SJSA1 (cell line): ENCODE measurements at places on chromosomes 3 and 15. TPM values are rescaled to one million over a fixed set of nuclear protein-coding genes. Genes with fewer than 3 reads are reported as not detected.
A peak's percentile ranks its signal among the peaks of the same experiment; 100 is the strongest.

DNA sequence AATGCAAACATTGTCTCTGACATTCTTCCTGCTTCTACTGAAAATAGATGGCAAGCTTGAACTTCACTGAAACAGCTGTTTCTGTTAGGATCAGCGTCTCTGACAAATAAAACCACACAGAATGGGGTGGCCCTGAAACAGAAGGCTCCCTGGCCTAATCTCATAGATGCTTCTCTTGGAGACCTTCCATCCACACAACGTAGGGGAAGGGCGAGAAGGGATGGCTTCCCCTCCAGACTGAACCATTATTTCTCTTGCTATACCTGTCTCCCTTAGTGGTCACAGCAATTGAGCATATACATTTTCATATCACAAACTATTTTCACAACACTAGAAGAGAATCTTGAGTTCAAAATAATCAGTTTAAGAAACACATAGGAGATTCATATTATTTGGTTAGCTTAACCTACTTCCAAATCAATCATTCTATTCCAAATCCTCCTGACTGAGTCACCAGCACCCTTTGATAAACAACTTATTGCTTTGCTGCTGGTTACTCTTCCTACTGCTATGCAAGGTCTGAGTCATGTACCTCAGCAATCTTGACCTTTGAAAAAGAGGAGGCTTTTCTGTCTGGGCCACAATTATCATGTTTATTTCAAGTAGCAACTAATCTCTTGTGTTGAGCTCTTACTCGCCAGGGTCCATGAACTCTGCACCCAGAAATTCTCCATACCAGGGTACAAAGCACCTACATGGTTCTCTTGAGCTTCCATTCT is 45.5 kb downstream of the CBLB start:
- peak; percentile 79 for DNase-seq

DNA sequence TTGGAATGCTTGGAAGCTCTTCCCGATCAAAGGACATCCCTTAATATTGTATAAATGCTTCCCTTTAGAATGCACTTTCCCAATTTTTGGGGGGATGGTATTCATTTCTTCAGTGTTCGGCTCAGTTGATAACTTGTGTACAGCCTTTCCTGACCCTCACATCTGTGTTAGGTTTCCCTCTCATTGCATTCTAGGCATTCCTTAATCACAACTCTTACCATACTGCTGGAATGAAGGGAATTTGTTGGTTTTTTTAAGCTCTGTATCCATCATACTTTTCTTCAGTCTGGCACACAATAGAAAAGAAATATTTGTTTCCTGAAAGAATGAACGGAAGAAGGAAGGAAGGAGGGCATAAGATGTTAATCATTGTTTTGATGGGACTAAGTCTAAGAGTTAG is 119.5 kb downstream of the CHST2 start:
- peak; percentile 75 for DNase-seq

DNA sequence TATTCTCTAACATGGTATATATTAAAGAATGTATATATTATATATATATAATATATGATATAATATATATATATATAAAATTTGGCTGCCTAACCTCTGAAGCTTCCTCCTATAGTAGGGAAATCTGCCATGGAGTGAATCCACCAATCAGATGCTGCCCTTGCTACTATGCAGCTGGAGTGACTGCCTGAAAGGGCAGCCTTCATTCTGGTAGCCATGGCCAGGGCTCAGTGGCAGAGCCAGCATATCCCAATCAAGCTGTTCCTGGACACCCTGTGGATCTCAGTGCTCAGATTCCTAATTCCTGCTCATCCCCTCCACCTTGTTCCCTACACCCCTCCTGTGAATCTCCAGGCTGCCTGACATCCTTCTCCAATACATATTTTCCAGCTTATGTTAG is 2.2 kb upstream of the SH3GL3 start:
- DNase-seq, result no peak

GRCh38 chr15:31228980-31229826 is 97.4 kb upstream of the KLF13 start:
- no peak for DNase-seq

DNA sequence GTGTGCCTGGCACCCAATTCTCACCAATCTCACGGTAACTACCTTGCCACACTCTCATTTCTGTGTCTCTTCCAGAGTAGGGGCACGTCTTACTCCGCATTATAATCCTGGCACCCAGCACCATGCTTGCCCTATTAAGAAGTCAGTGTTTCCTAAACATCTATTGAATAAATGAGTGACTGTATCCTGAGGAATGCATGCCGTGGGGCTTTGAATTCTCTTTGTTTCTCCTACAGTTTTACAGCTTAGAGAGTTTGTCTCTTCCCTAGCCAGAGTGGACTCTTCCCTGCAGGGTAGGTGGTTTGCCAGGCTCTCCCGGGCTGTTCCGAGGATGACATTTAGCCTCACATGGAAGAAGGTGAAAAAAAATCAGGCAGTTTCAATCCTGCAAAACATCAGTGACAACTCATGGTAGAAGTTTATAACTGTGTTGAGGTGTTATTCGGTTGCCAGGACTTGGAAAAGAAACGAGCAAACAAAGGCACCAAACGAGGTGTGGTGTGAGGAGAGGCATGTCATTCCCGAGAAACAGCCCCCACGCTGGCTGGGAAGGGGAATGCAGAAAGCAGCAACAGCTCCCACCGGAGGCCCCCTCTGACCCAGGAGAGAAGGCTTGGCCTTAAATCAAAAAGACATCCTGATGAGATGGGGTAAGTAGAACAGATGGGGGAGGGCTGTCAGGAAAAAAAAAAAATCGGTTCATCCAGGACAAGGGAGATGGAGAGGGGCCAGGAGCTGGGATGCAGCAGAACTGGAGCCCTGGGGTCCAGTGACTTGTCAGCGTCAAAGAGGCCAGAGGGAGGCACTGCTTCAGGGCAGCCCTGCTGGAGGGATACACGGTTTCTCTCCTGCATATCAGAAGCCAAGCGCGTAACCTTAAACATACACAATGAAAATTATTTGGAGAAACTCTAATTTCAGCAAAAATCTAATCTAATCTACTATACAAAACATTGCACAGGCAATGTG is 168.4 kb upstream of the ARRDC4 start:
- no peak for DNase-seq

DNA sequence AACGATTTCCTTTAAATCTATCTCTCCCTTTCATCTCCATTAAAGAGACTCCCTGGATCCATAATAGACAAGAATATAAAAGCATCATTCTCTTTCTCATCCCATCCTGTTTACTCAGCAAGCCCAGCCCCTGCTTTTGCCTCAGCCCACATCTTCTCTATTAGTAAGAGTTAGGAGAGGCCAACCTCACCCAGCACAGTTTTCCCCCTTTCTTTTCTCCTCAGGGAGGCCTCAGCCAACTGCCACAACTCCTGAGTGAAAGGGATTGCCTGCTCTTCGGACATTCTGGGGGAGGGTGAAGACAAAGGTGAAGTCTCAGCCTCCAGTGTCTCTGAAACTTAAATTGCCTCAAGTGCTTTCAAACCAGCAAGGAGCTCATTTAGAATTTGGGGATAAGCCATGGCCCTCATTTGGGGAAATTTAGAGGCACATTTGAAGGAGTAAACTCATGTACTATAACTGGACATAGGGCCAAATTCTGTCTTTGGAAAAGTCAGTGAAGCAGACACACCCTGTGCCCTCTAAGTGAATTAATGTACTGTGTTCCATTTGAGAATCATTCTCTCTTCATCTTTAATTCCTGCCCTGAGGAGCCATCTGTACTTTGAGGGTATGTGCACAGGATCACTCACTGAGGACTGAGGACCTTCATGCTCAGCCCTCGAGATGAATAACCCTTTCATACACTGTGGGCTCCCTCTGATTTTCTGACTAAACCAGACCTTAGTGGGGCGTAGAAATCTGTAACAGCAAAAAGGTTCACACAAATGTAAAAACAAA is 82.5 kb downstream of the SOX2 start:
- DNase-seq, result no peak

GRCh38 chr15:77529394-77530159 is 103.1 kb downstream of the LINGO1 start:
- DNase-seq, result no peak

- DNase-seq, result no peak
These were observed 618.7 kb downstream of the SI start for GRCh38 chr3:164459521-164460151.

DNA sequence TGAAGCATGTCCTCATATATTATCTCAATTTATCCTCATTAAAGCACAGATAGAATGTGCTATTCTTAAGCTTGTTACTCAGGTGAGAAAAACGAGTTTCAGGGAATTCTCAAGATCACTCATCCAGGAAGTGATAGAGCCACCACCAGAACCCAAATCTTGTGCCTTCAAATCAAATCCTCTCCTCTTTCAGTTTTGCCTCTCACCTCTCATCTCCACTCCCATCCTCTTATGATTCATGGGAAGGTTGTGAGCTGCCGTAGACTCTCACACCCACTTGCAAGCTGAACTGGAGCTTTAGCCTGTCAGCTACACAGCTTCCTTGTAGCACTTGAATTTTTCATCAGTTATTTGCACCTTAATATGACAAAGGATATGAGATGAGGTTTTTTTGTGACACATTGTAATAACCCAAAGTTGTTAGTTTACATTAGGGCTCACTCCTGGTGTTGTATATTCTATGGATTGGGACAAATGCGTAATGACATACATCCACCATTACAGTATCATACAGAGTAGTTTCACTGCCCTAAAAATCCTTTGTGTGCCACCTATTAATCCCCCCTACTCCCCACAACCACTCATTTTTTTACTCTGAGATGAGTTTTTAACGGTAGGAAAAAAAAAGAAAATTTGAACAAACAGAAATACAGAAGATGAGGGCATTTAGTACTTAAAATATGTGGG is 25.7 kb downstream of the GPR15 start:
- DNase-seq, result peak; percentile 33

DNA sequence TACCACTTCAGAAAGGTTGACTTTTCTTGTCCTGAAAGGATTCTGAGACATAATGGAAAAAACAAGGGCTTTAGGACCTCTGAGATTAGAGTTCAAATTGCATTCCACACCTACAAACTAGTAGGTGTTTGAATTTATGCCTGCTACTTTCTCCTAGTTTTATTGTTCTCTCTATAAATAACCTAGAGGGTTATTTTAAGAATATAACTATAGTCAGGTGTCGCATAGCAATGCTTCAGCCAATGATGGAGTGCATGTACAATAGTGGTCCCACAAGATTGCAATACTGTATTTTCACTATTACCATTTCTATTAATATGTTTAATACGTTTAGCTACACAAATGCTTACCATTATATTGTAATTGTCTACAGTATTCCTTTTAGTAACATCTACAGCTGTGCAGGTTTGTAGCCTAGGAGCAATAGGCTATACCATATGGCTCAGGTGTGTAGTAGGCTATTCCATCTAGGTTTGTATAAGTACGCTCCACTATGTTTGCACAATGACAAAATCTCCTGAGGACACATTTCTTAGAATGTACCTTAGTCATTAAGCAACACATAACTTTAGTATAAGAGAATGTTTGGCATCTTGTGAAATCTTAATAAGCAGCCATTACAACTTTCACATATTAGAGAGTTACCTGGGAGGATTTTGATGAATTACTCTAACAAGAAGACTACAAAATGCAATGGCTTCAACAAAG is 1352.5 kb downstream of the ZPLD1 start:
- no peak for DNase-seq

DNA sequence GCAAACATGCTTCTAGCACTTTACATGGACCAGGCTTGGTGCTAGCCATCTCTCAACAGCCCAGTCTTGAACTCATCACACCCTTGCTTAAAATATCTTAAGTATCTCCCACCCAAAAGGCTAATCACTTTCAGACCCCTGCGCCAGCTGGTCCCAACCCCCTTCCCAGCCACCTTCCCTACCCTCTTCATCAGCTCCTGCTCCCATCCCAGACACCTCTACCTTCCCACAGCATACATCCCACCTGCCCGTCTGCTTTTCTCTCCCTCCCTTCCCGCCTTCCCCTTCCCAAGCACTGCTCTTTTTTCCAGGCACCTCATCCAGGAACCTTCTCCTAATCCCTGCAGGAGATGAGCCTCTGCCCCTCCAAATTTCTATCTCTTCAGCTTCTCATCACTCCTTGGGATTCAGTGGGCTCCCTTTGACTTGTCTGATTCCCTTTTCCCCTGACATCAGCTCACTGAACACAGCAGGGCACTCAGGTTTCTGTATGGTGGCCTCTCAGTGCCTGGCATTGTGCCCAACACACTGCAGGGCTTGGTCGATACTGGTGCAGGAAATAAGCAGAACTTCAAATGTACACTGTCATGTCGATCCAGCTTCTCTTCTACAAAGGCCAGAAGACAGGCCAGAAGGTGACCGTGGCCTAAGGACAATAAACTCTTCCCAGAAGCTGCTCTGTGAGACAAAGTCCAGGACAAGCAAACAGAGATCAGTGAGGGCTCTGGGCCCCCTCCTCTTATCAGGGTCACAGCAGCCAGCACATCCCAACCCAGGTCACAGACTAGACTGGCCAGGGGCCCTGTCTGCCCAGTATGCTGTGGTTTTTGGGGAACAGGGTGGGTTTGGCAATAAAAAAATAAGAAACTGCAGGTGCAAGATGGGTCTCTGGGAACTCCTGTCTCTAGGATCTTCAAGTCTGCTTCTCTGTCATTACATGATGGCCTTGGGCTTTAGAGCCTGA is 2.2 kb upstream of the ITIH1 start:
- no peak for DNase-seq

DNA sequence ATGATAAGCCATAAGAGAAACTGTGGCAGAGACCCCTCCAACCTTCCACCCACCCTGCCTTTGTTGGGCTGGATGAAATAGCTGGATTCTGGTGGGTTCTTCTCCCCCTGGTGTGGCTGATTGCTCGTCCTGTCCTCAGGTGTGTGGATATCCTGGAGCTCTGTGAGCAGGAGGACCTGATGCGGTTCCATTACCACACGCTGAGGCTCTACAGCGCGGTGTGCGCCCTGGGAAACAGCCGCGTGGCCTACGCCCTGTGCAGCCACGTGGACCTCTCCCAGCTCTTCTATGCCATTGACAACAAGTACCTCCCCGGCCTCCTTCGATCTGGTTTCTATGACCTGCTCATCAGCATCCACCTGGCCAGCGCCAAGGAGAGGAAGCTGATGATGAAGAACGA is 306.3 kb upstream of the CHRM5 start:
- no peak for DNase-seq

- DNase-seq, result no peak
These were observed 59.4 kb downstream of the MYO9A start for GRCh38 chr15:72058585-72058984.

GRCh38 chr3:97689962-97690361 is 74.6 kb upstream of the ARL6 start:
- no peak for DNase-seq

GRCh38 chr3:158801201-158801600 is 653 bp upstream of the MFSD1 start:
- no peak for DNase-seq

- DNase-seq, result no peak
These were observed 491.7 kb upstream of the AGTR1 start for GRCh38 chr3:148205977-148206376.

GRCh38 chr3:128482666-128483656 is 10.0 kb downstream of the GATA2 start:
- peak; percentile 63 for DNase-seq

GRCh38 chr15:73569361-73569760 is 63.8 kb downstream of the NPTN start:
- DNase-seq, result no peak

FBXO40 gene
- not detected in 2 replicates for total RNA-seq

LIPC gene
- 1.1 and 2.2 TPM in 2 replicates for total RNA-seq

GOLGA6L9 gene
- total RNA-seq, result 1.1 and 1.6 TPM in 2 replicates

CYP8B1 gene
- total RNA-seq, result not detected in 2 replicates

MON1A gene
- total RNA-seq, result 7.6 and 7.8 TPM in 2 replicates

ITIH1 gene
- total RNA-seq, result not detected in 2 replicates

CYP1A1 gene
- total RNA-seq, result 0.18 TPM in 1 of 2 replicates, not detected in the other

WWTR1 gene
- total RNA-seq, result 31.5 and 43.0 TPM in 2 replicates

CIP2A gene
- 56.1 and 57.0 TPM in 2 replicates for total RNA-seq

FAM3D gene
- total RNA-seq, result not detected in 2 replicates

HHLA2 gene
- total RNA-seq, result not detected in 2 replicates

IGSF11 gene
- 0.18 and 1.0 TPM in 2 replicates for total RNA-seq

TAMM41 gene
- 4.3 and 8.1 TPM in 2 replicates for total RNA-seq
